Globus pallidus (tissue), 1 donor: ENCODE measurements at places on chromosomes 1 and 21.

DNA sequence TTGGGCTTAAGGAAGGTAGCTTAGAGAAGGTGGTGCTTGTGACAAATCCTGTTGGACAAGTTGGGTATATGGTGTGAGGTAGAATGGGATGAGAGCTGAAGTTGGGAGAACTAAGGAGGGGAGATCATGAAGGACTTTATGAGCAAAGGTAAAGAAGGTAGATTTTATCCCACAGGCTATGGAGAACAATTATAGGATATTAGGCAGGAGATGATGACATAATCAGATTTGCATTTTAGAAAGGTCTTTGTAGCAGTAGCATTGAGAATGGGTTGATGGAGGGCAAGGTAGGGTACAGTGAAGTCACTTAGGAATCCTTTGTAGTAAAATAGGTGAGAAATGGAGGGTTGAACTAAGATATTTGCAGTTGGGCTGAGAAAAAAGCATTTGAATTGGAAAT is 14.9 kb upstream of the TCHH start:
- no peak for DNase-seq

GRCh38 chr1:10969267-10969970 is 43.0 kb upstream of the TARDBP start:
- DNase-seq: no peak

- no peak for DNase-seq
Measured at GRCh38 chr1:207429963-207430362, 24.2 kb upstream of the CR2 start.

- no peak for DNase-seq
Measured at GRCh38 chr1:16422041-16422440, 15.2 kb downstream of the SPATA21 start.
